DMS 273 treated with DMSO at 0.1 percent for 48 hours (cell line): ENCODE measurements at places on chromosomes 16 and 17.

DNA sequence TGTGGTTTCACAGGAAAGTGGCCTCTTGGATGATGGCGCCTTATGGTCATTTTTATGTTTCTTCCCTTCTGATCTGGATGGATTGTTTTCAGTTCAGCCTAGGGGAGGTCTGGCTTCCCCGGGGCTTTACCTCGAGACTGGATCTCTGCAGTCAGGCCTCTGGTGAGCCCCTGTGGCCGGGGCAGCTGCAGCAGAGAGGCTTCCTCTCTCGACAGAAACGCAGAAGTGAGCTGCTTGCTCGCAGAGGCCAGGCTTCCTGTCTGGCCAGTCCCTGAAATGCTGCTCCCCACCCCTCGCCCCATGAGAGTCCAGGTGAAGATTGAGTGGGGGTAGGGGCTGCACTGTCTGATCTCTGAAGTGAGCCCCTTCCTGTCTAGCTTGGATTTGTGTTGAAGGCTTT is 44.0 kb downstream of the PLCG2 start:
- DNase-seq = no peak

DNA sequence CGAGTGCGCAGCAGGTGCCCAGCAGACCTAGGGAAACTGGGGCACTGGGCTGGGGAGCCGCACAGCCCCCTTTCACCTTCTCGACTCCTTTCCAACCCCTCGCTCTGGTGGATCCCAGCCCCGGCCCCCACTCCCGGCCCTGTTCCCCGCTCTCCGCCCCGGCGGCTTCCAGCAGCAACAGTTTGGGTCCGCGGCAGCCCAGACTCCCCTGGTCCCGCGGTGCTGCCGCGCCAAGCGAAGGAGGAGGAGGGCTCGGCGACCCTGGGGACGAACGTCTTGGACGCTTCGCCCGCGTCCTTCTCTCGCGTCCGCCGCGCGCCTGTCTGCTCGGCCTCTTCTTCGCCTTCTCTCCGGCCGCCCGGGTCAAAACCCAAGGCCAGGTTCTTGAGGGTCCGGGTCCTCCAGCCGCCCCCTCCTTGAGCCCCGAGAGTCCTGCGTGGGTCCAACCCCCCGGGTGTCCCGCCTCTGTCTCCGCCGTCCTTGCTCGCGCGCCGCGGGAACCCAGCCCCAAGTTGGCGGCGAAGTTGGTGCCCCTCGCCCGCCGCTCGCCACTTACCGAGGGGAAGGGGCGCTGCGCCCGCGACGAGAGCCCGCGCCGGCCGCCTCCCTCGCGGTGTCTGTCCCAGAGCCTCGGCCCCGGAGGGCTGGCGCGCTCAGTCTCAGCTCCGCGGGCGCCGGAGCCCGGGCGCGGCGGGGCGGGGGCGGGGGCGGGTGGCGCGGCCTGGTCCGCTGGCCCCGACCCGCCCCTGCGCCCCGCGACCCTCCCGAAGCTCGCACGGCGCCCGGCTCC is 1.4 kb upstream of the GRIN2C start:
- DNase-seq = no peak

DNA sequence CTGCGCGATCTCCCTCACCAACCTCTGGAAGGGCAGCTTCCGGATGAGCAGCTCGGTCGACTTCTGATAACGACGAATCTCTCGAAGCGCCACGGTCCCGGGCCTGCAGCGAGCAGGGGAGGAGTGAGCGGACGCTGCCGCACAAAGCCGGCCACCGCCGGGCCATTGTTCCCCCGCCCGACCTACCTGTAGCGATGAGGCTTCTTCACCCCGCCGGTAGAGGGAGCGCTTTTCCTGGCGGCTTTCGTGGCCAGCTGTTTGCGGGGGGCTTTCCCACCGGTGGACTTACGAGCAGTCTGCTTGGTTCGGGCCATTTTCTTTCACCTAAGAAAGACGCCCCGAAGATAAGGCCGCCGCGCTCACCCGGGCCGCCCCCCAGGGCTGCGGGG is 5.8 kb upstream of the UNK start:
- DNase-seq = no peak

DNA sequence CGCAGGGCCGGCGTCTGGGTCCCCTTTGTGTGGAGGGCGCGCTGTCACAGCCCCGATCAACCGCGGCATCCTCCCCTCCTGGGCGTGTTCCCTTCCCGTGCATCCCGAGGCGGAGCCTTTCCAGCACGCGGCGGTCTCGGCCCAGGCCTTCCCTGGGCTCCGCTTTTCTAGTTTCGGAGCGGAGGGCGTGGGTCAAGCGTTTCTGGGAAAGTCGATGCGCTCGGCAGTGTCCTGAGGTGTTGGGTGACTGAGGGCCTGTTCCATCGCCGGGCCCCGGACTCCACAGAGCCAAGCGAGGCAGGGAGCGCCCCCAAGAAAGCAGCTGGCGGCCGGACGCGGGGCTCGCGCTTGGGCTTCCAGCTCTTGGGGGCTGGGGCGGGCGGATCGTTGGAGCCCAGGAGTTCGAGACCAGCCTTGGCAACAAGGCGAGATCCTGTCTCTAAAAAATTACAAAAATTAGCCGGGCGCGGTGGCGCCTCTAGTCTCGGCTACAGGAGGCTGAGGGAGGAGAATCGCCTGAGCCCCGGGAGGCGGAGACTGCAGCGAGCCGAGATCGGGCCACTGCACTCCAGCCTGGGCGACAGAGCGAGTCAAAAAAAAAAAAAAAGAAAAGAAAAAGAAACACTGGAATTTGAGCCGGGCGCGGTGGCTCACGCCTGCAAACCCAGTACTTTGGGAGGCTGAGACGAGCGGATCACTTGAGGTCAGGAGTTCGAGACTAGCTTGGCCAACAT is 806 bp downstream of the IFT140 start:
- no peak for DNase-seq

GRCh38 chr17:36544044-36544306 is 744 bp upstream of the GGNBP2 start:
- DNase-seq = no peak

DNA sequence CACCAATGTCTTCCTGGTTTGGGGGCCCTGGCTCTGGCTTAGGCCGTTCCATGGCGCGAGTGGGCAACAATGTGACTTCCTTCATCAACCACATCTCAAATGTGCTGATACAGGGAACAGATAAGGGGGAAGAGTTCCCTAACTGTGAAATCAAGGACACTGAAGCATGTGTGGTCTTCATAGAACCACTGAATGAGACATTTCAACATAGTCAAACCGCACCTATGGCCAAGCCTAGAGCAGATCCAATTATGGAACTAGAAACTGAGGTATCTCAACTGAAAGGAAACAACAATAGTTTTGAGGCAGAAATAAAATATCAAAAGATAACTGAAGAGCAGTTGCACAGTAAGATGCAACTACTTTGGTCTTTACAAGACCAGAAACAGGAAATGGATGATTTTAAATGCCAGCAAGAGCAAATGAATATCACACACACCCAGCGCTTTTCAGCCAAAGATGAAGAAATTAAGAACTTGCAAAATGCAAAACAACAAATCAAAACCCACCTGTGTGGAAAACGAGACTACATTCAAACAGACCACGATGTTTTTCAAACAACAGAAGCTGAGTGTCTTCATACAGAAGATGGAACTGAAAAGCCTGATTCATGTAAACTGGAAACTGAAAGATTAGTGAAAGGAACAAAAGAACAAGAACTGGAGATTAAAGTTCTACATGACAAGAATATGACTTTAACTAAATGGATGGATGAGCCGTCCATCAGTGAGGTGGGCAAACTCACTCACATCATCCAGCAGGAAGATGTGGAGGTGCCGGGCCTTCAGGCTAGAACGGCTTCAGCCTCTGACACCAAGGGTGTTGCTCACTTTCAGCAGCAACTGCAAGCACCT is 18.1 kb upstream of the LCMT1 start:
- no peak for DNase-seq
